ENCODE measurements at places on chromosomes 6 and 20. TPM values are rescaled to one million over a fixed set of nuclear protein-coding genes. Genes with fewer than 3 reads are reported as not detected.

- DNase-seq = no peak
Measured at GRCh38 chr20:40702504-40702903, 13.5 kb upstream of the MAFB start.

DNA sequence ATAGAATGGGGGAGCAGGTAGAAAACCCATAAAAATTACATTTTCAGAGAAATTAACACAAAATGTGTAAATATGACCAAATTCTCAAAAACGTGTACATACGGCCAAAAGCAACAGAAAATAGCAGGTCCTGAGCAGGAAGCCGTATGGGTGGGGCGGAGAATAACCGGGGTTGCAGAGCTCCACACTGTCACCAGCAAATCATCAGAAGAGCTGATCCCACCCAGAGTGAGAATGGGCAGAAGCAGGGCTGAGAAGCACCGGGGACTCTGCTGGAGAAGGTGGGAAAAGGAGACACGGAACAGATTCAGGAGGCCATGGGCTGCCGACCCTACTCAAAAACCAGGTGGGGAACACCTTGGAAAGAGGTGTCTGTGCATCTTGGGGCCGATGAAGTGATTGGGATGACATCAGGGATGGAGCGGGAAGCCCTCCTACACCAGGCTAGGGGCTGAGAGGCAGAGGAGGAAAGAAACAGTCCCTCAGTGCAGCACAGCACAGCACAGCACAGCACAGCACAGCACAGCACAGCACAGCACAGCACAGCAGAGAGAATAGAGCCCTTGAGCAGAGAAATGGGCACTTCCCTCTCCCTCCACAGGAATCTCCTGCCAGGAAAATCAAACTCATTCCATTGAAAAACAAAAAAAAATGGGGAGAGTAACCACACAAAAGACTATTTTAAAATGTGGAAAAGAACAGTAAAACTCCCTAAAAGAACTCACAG, 22.3 kb downstream of the STX7 start:
- DNase-seq = no peak

DNA sequence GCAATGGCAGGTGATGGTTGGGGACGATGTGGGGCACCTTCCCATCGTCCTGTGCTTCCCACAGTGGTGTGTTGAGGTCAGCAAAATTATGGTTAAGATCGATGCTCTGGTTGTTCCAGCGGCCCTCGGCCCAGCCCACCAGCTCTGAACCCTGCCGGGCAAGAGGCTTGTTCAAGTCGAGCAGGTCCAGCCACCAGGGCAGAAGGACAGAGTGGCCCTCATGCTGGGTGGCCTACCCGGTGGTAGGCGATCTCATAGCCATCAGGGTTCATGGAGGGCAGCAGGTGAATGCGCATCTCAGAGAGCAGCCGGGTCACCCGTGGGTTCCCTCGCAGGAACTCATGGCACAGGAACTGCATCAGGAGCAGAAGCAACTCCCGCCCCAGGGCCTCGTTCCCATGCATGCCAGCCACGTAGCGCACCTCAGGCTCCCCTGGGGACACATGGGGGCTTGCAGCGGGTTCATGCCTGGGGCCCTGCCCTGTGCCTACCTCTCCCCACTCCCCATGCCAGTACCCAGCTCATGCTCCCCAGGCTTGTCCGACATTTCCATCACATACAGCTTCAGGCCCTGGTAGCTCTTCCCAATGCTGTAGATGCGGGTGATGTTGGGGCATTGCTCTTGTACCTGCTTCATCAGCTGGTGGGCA, 4.3 kb downstream of the CPXM1 start:
- no peak for DNase-seq

DNA sequence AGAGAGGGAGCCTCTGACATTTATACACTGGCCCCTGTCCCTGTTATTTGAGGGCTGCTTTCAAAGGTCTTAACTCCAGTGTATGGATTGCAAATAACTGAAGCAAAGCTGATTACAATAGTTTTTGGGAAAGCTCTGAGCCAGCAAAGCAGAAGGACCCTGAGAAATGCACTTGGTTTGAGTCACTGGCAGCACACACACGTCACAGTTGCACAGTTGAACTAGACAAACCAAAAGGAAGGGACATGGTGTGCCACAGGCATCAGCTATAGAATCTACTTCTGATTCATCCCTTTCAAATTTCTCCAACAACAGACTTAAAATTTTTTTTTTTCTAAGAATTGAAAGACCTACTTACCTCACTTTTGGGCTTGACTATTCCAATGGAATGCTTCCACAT, 56.4 kb downstream of the SNRNP48 start:
- no peak for DNase-seq

C20orf144 gene
- not detected for total RNA-seq

GRCh38 chr6:10175362-10175761, 239.5 kb downstream of the TFAP2A start:
- DNase-seq = no peak

ASIP gene
- not detected for total RNA-seq

GRCh38 chr6:139654888-139655782, 280.7 kb upstream of the CITED2 start:
- no peak for DNase-seq

LCA5 gene
- 8.8 TPM for total RNA-seq

- no peak for DNase-seq
Measured at GRCh38 chr6:119541132-119541905, 191.8 kb upstream of the MAN1A1 start.

DNA sequence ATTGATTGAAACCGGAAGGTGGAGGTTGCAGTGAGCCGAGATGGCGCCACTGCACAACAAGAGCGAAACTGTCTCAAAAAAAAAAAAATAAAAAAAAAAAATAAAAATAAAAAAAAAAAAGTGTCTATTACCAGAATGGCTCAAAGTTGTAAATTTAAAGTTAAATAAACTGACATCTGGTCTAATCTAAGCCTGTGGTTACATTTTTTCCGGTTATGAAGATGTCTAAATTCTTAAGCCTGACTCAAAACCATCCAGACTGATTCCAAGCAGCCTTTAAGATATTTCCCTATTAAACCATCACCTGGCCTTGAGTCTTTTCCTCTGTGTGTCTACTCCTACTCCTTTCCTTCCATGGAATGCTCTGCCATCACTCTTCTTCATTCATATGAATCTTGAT, 371.7 kb upstream of the RUNX2 start:
- DNase-seq = no peak

DEFB116 gene
- not detected for total RNA-seq

GRCh38 chr20:1757072-1757471, 99.5 kb upstream of the SIRPG start:
- no peak for DNase-seq

GRCh38 chr6:143953922-143954321, 54.1 kb downstream of the PLAGL1 start:
- DNase-seq = no peak

STAU1 gene
- 72.5 TPM for total RNA-seq

- no peak for DNase-seq
Measured at GRCh38 chr20:10667560-10668167, 6.1 kb downstream of the JAG1 start.

GRCh38 chr6:100491952-100492670, 27.4 kb upstream of the SIM1 start:
- DNase-seq = no peak

DNA sequence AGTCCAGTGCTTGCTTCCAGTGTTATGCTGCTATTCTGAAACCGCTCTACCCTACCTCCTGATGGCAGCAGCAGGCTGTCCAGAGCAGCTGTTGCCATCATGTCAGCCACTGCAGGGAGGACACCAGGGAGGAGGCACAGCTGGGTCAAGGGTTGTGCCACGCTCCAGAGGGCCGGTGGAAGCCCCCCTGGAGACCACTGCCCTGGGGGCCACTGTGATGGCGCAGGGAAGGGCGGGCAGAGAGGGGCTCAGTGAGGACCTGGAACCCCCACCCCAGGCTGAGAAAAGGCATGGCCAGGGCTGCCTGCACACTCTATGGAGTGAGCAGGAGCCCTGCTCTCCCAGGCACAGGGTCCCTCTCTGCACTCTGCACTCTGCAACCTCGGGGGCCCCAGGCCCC, 271.3 kb upstream of the BTBD3 start:
- peak; percentile 65 for DNase-seq

- DNase-seq = no peak
Measured at GRCh38 chr20:63255931-63256704, 1.9 kb upstream of the NKAIN4 start.

SLC22A16 gene
- 0.69 TPM for total RNA-seq

BMP7 gene
- total RNA-seq = 0.52 TPM

WFDC2 gene
- 2.3 TPM for total RNA-seq
